ENCODE measurements at places on chromosomes 13 and 19.
A peak's percentile ranks its signal among the peaks of the same experiment; 100 is the strongest.

GRCh38 chr13:44912278-44913016 is 76.8 kb downstream of the NUFIP1 start:
- no peak for DNase-seq

DNA sequence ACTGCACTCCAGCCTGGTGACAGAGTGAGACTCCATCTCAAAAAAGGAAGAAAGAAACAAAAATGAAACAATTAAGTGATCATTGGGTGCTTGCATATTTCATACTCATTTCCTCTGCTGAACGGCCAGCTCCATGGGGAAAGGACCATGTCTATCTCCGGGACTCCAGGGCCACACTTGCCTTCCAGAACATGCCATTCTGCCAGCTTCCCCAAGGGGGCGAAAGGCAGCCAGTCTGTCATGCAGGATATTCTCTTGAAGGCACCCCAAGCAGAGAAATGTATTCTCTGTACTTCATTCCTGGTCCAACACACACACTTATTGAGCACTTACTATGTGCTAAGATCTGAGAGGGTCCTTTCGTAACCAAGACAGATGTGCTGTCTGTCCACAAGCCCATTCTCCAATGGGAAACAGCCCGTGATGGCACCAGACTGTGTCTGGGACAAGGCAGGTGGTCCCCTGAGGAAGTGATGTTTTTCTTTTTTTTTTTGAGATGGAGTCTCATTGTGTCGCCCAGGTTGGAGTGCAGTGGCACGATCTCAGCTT is 10.2 kb upstream of the CARM1 start:
- peak; percentile 56 for DNase-seq

DNA sequence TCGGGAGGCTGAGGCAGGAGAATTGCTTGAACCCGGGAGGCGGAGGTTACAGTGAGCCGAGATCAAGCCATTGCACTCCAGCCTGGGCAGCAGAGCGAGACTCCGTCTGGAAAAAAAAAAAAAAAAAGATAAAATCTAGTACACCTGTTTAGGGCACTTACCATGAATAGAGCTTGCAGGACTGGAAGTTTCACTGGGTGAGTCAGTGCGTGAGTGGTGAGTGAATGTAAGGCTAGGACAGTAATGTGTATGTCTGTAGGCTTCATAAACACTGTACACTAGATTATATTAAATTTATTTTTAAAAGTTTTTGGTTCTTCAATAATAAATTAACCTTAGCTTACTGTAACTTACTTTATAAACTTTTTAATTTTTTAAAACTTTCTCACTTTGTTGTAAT is 22.9 kb downstream of the PPP5C start:
- DNase-seq, result peak; percentile 38

GRCh38 chr19:13070425-13071140 is 32.1 kb downstream of the LYL1 start:
- no peak for DNase-seq

- DNase-seq, result no peak
Observed at GRCh38 chr19:869245-870177, 10.0 kb downstream of the CFD start.

GRCh38 chr13:66875264-66875663 is 354.9 kb downstream of the PCDH9 start:
- DNase-seq, result no peak

DNA sequence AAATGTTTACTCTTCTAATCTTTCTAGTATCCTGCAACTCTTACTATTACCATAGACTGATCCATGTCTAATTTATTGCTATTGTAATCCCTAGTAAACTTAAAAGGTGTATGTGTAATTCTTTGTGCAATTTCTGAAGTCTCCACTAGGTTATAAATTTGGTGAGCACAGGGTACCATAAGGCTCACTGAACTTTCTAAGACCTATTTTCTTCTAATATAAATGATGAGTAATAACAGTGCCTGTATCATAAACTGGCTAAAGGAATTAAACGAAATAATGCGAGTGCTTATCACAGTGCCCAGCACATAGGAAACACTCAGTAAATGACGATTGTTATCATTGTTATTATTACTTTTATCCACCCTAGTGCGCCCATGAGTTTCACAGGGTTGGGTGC is 119.1 kb downstream of the KLF12 start:
- no peak for DNase-seq

GRCh38 chr19:10517361-10517759 is at the start of gene S1PR5:
S1PR5 (minus strand) TSS chr19:10517447; CDS start chr19:10515011, 2,436 bp downstream.
- peak; percentile 21 for DNase-seq

GRCh38 chr19:50509366-50509765 is 1.6 kb downstream of the JOSD2 start:
- DNase-seq, result no peak

DNA sequence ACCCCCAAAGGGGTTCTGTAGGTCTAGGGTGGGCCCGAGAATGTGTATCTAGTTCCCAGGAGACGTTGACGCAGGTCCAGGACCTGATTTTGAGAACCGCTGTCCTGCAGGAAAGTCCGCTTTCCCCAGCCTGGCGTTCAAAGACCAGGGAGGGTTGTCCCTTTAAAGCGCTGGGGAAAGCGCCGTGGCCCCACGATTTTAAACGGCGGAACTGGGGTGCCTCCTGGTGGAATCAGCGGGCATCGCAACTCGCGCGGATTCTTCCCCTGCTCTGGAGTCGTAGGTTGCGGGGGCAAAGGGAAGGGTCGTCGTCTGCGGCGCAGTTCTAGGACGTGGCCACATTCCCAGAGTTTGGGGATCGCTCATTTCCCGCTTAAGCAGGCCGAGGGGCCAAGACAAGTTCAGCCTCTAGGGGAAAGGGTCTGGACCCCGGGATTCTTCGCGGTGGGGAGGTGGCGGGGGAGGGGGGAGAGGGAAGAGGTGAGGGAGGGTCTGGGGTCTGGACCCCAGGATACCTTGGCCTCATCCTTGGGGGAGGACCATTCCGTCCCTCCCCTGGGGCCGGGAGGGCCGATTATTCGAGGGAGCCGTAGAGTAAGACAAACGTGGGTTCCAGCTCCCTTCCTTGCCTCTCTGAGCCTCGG is 7.7 kb downstream of the PNMA8B start:
- DNase-seq, result peak; percentile 85

GRCh38 chr13:71210861-71211260 is 656.1 kb downstream of the DACH1 start:
- no peak for DNase-seq

GRCh38 chr19:17703824-17704463 is 15.3 kb upstream of the MAP1S start:
- peak; percentile 83 for DNase-seq

DNA sequence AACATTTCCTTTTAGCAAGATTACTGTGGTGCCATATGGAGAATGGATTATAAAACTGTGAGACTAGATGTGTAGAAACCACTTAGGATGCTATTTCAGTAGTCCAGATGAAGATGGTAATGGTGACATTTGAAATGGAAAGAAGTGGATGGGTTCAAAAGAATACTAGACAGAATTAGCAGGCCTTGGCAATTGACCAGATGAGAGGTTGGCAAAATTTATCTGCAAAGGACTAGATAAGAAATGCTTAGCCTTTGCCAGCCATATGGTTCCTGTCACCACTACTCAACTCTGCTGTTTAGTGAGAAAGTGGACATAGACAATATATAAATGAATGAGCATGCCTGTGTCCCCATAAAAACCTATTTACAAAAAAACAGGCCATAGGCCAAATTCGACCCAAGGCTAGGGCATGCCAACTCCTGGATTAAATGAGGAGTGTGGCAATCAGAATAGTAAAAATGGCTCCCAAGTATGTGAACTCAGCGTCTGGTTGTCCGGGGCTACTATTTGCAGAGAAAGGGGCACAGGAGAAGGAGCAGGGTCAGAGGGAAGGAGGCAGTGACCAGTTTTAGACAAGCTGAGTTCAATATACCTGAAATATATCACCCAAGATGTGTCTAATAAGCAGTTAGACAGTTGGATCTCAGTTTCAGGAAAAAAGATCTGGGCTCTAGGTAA is 98.4 kb downstream of the ENOX1 start:
- no peak for DNase-seq

DNA sequence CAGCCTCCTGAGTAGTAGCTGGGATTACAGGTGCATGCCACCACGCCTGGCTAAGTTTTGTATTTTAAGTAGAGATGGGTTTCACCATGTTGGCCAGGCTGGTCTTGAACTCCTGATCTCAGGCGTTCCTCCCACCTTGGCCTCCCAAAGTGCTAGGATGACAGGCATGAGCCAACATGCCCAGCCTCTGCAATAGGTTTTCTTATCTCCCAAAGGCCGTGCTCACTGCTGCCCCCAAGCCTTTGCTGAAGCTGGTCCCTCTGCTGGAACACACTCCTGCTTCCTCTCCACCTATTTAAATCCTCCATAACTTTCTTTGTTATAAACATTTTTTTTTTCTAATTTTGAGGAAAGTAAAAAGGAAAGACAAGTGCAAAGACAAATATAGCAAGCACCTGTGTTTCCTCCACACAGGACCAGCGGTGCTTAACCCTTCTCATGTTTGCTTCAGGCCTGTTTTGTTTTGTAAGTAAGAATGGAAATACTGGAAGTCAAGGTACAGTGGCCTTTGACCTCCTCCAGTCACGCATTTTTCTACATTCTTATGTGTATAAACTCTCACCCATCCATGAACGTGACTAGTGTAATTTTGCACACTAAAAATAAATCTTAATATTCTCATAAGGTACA is 14.5 kb upstream of the TNFAIP8L1 start:
- no peak for DNase-seq

DNA sequence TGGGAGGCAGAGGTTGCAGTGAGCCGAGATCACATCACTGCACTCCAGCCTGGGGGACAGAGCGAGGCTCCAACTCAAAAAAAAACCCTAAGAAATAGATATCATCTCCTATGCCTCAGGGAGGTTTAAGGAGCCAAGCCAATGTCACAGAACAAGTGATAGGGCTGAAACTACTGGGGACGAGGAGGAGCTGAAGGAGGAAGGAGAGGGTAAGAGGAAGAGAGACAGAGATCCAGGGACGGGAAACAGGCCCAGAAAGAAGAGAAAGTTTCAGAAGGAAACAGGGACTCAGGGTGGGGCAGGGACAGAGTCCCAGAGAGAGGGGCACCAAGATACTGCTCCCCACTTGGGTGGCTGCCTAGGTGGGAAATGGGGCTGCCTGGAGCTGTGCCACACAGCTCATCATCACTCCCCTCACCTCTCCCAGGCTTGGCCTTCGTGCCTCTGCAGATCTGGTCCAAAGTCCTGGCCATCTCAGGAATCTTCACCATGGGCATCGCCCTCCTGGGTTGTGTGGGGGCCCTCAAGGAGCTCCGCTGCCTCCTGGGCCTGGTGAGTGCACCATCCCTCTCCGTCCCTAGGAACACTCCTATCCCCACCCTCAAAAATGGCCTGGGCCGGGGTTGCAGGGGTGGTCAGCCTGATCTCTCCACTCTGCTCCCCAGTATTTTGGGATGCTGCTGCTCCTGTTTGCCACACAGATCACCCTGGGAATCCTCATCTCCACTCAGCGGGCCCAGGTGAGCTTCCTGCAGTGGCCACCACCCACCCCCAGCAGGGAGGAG is 1.5 kb downstream of the CD37 start:
- no peak for DNase-seq

DNA sequence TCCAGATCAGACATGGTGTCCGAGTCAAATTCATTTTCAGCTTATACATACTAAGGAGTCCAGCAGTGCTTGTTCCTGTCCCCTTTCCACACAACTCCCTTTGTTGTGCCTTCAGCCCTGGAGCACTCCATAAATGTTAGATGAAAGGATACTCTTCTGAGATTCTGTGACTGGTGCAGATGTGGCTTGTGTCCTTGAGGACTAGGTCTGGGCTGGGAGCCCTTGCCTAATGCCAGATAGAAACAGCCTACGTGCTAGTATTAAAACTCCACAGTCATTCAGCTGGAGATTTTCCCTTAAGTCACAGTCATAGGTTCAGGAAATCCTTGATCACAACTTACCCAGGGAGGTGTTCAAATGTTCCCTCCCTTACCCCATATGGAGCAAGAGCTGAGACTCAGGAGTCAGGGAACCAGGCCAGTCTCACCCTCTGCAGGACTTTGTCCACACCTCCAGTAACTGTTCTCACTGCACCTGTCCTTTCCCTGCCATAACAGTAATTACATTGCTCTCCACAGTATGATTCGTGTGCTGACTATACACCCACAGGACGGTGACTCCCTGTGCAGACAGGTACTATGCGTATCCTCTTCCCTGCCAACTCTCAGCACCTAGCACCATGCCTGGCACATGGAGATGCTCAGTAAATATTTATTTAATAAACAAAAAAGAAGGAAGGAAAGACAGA is 15.5 kb upstream of the SERPINE3 start:
- DNase-seq, result no peak

GRCh38 chr13:44382635-44383145 is 9.1 kb downstream of the SERP2 start:
- no peak for DNase-seq

DNA sequence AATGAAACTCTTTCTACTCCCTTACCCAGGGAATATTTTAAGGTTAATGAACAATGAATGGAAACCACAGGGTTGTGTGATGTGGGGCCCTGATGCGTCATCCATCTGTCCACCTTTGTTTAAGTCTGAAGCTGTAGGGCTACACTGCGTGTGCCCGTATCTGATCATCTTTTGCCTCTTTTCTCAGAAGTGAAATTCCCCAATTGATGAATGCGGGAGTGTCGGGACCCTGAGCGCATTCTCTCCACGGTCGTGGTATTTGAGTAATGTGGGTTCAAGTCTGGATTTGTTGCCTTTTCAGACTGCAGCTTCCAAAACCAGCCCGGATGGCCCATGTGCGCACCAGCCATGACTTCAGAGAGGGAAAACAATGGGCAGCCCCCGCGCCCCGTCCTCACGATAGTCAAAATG is 112.3 kb downstream of the COL4A2 start:
- no peak for DNase-seq

DNA sequence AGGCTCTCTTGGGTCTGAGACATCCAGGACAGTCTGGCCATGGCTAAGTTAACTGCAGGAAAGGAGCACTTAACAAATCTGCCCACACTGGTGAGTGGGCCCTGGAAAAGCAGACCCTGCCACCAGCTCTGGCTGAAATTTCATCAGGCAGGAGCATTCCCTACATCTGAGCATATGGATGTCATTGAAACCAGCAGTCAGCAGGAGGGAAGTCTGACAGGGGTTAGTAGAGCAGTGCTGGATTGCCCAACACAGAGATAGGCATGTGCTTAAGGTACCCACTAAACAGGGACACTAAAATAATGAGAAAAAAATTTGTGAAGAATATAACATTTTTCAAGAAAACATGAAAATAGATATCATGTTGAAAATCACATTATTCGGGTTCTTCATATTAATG is 13.6 kb upstream of the ACOD1 start:
- DNase-seq, result no peak

DNA sequence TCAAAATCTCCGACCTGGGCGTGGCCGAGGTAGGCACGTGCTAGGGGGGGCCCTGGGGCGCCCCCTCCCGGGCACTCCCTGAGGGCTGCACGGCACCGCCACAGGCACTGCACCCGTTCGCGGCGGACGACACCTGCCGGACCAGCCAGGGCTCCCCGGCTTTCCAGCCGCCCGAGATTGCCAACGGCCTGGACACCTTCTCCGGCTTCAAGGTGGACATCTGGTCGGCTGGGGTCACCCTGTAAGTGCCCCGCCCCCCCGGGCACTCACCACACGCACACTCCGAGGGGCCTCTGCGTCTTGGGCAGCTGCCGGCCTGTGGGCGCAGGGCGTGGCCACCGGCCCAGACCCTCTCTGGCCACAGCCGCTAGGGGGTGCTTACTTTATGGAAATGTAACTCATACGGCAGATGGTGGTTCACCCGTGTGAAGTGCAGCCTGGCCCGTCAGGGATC is 14.9 kb downstream of the STK11 start:
- DNase-seq, result no peak

GRCh38 chr13:106503272-106503671 is 32.2 kb downstream of the EFNB2 start:
- no peak for DNase-seq

Measured in stimulated activated CD4-positive, alpha-beta T cell treated with anti-CD3 and anti-CD28 coated beads, Interleukin-15, amount 100 ng/mL, for 24 hours (primary cell).